ENCODE measurements at places on chromosomes 7 and 10.

GRCh38 chr10:35675846-35676245 is 33.8 kb upstream of the FZD8 start:
- DNase-seq: no peak

DNA sequence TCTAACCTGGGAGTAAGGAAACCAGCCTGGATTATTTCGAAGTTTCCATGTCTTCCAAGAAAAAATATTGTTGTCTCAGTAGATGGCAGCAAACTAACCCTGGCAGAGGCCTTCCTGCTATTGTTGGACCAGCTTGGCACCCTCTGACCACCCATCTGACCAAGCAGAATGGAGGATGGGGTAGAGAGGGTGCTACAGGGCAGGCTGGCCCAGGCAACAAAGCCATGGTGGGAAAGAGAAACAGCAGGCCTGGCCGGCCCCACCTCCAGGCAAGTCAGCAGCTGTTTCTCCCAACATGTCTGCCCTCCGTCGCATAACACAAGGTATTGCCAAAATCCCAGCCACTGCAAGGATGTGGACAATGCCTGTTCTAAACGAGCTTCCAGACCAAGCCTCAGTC is 95.0 kb downstream of the FAM53B start:
- DNase-seq: peak; percentile 25

GRCh38 chr10:80077869-80078447 is 507 bp upstream of the TMEM254 start:
- DNase-seq: no peak

GRCh38 chr10:43900571-43900970 is 251.9 kb upstream of the ZNF32 start:
- no peak for DNase-seq

DNA sequence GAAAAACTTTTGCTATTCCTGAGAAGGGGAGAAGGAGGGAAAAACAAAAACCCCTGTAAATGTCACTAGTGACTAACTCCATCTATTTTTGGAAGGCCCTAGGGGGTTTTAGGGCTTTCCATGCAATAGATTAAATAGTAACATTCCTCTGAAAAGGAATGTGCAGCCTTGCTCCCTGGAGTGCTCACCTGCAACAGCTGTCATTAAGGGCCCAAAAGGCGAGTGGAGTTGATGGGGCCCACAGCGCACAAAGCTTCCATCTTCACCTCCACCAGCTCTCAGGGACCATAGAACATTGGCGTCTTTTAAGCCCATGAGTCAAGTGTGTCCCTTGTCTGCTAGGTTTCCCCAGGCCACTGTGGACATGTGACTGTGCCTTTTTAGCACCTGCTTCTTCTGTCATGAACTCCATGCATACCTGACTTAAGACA is 58.0 kb upstream of the IL6 start:
- no peak for DNase-seq

GRCh38 chr7:13990319-13990983 is 985 bp upstream of the ETV1 start:
- DNase-seq: no peak

DNA sequence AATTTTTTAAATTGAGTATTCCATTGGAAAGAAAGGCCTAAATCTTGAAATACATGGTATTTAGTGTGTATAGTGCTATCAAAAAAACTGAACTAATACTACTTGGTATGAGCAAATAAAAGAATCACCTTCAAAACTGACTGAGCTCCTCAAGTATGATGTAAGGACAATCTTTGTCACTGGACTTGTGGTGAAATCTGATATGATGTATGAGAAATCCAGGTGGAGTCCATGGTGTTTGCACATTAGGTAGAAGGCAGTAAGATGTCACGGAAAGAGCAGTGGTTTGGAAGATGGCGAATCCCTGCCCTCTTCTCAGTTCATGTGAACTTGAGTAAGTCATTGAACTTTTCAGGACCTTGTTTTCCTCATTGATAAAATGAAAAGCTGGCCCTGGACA is 62.1 kb upstream of the COL1A2 start:
- no peak for DNase-seq

GRCh38 chr7:138978541-138979184 is 2.5 kb downstream of the KIAA1549 start:
- DNase-seq: no peak

DNA sequence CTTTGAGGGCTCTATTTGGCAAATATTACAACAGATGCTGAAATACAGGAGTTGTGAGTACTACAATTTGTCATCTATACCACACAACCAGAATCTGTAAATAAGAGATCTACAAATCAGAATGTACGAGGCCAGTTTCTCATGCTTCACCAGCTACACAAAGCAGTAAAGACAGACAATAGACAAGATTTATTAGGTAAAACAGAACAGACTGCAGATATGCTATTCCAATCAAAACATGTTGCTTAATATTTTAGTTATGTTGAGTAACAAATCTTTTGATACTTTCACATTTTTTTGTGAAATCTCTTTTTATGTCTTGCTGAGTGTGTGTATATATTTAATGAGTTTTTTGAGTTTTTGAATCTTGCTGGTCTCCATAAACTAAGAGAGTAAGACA is 109.1 kb downstream of the CHCHD3 start:
- DNase-seq: no peak

DNA sequence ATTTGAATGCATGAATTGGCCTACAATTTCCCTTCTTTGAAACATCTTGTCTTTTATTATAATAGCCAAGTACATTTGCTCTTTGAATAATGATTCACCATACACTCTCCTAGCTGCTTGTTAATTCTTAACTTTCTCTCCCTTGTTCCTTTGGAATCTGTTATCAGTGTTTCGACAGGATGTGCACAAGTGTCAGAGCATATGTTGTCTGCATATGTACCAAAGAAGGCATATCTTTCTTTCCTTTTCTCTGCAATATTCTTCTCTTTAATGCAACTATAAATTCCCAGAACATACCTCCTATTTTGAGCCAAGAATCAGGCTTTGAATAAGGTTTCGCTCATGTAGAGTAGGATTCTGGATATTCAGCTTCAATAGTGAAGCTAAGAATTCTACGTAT is 848.3 kb upstream of the C7orf33 start:
- DNase-seq: no peak

GRCh38 chr10:127797339-127797738 is 60.4 kb downstream of the FOXI2 start:
- no peak for DNase-seq

- DNase-seq: no peak
Measured at GRCh38 chr10:52571018-52571417, 201.6 kb downstream of the MBL2 start.

DNA sequence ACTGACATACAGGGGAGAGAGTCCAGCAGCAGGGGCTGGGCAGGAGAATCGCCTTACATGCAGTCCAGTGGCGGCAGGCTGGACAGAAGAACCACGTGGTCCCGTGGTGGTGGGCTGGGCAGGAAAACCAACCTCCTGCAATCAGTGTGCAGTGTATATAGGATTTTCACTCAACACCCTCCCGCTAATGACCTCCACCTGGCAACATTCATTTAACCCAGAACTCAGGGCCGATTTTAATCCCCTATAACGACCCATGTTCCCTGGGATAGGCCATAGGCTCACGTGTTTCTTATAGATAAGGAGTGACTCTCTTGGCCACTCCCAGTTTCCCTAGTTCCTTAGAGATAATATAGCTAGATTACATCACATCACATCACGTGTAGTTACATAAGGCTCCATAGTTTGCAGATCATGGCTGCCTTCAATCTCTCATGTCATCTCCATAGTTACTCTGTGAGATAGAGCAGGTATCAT is 19.4 kb downstream of the MTURN start:
- DNase-seq: no peak

- DNase-seq: no peak
Measured at GRCh38 chr10:102588875-102589274, 55.4 kb upstream of the TRIM8 start.

GRCh38 chr10:130224228-130224627 is 88.0 kb downstream of the GLRX3 start:
- no peak for DNase-seq

DNA sequence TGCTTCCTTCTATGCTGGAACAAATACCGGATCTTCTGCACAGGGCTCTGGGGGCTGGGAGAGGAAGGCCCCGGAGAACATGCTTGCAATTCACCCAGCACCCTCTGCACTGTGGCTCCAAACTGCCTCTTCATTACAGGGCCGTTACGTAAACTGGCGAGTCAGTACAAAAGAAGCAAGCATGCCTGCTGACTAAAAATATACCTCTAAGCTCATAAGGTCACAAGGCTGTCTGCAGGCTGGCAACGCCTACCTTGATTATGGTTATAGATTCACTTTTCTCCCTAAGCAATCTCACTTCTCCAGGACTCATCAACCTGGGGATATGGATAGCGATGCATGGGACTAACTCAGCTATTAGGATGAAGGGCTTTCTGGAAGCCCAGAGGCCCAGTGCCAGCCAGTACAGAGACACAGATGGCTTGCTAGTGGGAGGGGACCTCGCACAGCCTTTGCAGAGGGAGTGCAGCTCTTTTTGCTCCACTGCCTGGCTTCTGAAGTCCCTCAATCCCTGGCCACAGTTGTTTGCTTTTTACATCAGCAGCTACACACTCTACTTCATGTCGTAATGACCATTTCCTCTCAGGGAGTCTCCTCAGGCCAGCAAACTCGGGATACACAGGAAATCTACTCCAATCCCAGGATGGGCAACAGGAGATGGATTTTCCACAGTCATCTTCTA is 96.1 kb downstream of the SH3PXD2A start:
- peak; percentile 62 for DNase-seq

- DNase-seq: peak; percentile 12
Measured at GRCh38 chr10:27744802-27745731, 552 bp downstream of the MKX start.

DNA sequence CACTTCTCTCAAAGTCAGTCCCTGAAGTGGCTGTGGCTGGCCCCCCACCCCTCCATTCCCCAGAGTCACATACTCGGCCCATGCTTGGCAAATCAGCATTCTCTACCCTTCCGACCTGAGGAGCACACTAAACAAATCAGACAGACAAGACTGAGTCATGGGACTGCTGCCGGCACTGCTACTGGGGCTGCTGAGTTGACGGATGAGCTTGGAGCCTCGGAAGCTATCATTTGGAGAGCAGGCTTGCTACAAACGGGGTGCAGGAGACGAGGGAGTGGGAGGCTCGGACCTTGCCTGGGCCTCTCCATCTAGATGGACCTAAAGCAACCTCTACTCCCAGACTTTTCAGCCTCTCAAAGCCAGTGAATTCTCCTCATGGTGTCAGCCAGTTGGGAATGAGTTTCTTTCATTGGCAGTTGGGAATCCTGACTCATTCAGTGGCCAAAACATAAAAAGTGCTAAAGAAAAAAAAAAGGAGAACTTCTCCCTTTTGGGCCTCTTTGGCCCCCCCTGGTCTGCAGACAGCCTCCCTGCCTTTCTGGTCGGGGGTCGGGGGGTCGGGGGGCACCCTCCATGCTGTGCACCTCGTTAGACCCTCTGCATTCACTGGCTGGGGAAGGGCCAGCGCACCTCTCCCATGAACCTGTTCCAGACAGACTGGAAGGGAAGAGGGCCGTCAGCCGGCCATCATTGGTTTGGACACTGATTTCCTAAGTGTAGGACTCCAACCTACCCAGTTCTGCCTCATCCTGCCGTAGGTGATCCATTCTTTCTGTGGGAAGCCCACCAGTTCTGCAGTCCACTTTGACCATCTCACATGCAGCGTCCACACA is 52.3 kb upstream of the COL13A1 start:
- peak; percentile 47 for DNase-seq

GRCh38 chr7:101468546-101469275 is 106.0 kb downstream of the COL26A1 start:
- no peak for DNase-seq

DNA sequence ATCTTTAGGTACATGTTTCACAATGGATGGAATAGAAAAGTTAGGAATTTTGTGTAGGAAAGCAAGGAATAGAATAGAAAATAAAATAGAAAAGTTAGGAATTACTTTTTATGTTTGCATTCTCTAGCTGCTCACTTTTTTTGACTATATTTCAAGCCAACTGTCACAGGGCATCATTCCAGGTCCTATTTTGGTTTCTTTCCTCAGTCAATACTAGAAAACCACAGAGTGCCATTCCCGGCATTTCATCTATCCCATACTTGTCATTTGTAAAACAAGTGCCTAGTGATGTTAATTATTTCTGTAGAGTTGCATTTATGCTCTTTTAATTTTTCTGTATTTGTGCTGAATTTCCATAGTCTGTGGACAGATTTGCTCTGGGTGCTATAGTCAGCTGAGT is 66.2 kb downstream of the SDK1 start:
- no peak for DNase-seq

DNA sequence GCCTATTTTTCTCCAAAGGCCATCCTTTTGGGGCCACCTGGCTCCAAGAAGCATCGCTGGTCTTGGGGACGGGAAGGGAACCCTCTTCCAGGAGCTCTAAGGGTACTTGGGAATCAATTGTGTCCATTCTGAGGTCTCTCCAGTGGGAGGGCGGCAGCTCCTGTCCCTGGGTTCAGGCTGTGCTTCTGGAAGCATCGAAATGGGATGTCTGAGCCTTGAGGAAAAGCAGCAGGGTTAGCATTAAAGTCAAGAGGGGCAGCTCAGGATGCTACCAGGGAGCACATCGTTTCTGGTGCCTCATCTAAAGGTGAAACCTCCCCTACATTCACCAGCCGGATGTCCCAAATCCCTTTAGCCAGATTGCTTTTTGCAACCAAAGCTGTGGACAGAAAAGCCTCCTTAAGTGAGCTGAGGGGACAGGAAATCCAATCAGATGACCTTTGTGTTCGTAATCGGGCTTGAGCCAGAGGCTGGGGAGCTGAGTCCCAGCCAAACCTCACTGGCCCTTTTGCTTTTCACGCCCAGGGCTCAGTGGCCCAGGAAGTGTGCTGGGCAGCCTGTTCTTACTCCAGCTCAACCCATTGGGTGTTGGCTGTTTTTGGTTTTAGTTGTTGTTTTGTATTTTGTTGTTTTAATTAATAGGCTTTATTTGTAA is 88.8 kb upstream of the ANLN start:
- no peak for DNase-seq

DNA sequence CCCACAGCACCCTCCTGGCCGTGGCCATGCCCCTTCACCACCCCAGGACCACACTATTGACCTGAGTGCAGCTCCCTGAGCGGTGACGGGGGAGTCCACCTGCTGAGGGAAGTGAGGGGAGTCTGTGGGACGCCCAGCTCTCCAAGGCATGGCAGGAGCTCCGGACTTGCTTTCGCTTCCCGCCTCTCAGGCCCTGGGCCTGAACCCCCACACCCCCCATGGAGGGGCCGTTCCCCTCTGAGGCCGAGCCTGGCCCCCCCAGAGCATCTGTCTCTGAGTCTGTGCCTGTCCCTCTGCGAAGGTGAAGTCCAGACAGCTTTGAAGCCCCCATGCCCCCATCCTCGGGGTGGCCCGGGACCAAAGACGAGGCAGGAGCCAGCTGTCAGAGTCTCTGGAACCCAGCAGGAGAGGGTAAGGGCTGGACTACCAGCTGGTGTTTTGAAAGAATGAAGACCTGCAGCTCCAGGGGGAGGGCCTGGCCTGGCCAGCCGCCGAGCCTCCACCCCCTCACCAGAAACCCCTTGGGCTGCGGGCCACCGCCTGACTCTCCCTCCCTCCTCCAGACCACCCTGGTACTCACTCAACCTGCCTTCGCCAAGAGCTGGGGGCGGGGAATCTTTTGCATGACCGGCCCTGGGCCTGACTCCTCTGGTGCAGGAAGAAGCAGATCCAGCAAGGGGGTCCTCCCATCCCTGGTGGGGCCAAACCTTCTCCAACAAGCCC is 114.0 kb downstream of the PDGFA start:
- no peak for DNase-seq
